Stimulated activated CD8-positive, alpha-beta memory T cell treated with anti-CD3 and anti-CD28 coated beads, Interleukin-15, amount 100 ng/mL, for 4 hours (primary cell): ENCODE measurements at places on chromosomes 1 and 21.

- DNase-seq = no peak
These were observed 10.3 kb upstream of the PROX1 start for GRCh38 chr1:213977486-213977842.

GRCh38 chr21:45613881-45614280 is 29.6 kb upstream of the PCBP3 start:
- DNase-seq = no peak

GRCh38 chr1:11980676-11980972 is 380 bp downstream of the MFN2 start:
- no peak for DNase-seq

DNA sequence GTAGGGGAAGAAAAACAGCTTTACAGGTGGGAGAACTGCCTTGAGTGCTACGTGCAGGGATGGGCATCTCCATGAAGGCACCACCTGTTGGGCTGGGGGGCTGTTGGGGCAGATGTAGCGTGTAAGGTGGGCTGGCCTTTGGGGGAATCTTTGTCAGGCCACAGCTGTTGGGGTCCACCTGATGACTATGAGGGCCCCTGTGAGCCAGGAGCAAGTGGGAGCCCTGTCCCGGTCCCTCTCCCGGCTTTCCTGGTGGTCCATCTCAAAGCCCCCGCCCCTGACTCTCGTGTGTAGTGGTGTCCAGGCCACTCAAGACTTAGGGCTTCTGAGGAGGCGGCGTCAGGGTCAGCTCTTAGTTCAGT is 13.5 kb downstream of the SLC37A1 start:
- DNase-seq = no peak

GRCh38 chr21:15669247-15669646 is 60.5 kb upstream of the USP25 start:
- DNase-seq = no peak

GRCh38 chr1:1462318-1462966 is 9.1 kb upstream of the ATAD3B start:
- no peak for DNase-seq
